ENCODE measurements at places on chromosomes 13 and 19.
A peak's percentile ranks its signal among the peaks of the same experiment; 100 is the strongest.

DNA sequence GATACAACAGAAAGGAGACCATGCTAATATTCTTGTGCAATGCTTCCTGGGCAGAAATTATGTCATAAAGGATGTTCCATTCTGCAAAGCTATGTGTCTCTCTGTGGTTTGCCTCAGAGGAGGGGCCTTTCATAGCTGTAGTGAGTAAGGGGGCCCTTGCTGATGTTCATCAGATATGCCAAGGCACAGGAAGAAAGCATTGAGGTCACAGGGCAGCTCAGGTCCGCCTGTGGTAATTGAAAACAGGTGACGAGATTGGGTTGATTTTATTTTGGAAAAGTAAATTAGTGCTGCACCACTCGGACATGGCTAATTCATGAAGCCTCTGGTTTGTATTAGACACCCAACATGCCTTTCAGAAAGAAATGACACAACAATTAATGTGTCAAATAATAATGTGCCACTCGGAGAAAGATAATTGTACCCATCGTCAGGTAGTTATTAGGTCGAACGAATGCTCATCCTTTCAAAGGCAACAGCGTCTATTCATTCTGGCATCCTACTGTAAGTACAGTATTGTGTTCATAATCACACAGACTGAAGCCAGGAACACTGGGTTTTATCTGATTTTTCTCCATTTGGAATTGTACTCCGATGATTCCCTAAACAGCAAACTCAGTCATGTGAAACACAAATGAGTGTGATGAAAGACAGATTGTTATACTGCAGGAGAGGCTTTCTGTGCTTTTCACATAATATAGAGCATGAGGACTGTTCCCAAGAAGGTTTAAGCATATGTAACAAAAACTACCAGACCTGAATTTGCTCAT, 421.6 kb upstream of the KLF12 start:
- DNase-seq, result peak; percentile 28

DNA sequence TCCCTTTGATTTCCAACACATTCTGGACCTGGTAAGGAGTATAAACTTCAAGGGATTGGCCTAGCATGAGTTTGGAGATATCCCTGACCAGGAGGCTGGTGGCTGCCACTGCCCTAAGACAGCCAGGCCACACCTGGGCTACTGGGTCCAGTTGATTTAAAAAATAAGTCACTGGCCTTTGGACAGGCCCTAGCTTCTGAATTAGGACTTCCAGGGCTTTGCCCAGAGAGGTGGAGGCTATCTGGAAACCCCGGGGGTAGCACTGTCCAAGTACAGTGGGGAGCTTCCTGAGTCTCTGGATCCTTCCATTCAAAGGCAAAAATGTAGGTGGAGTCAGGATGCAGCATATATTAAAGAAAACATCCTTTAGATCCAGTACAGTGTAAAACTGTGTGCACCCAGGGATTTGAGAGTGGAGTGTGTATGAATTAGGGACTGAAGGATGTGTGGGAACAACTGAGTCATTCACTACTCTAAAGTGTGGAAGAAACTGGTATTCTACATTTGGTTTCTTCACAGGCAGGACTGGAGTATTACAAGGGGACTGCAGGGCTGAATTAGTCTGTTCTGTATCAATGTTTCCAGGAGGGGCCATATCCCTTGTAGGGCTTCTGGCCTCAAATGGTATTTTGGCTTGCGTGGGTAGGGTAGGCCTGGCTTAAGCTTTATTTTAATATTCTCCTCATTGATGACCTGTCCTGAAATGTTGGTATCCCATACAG, 14.8 kb upstream of the FCGBP start:
- no peak for DNase-seq

DNA sequence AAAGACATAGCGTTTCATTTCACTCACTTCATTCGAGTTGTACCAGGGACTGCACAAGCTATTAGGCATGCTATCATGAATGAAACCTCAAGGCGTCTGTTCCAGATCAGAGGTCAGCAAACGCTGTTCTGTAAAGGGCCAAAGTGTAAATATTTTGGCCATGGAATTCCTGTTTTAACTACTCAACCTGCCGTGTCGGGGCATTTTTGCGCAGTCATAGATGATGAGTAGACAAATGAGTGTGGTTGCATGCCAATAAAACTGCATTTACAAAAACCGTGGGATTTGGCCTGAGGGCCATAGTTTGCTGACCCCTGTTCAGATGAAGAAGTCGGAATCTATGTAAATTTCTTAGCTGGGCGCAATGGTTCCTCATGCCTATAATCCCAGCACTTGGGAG, 6.5 kb downstream of the INSR start:
- no peak for DNase-seq

DNA sequence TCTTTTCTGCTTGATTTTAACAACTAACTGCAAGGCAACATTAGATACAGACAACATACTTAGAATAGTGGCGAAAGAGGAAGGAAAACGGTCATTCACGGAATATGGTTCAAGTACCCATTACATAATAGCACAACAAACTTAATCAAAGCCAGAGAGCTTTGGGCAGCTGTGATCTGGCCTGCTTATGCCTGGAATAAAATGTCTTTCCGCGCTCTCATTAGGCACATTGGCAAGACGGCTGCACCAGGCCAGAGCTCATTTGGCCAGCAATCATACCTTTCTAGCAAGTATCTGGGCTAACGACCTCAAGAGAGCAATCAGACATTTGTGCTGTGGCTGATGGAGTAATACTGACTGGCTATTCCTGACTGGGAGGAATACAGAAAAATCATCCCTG, 112.8 kb downstream of the NALCN start:
- DNase-seq, result no peak

DNA sequence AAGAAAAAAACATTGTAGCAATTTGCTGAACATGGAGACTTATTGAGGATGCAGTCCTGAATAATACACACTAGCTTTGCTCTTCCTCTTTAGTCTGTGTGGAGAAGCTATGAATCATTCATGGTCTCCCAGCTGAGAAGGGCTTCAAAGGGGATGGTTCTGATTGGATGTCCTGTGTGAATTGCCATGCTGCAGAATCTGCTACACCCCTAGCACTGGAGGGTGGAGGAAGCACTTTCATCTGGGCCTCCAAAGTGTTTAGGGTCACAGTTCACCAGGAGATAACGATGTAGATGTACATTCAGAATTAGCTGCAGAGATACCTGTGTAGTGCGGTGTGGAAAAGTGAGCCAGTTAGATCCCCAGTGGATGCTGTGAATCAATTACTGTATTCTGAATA, 321.1 kb upstream of the EDNRB start:
- DNase-seq, result no peak

- no peak for DNase-seq
Measured at GRCh38 chr13:112486386-112487126, 101.4 kb downstream of the TUBGCP3 start.

DNA sequence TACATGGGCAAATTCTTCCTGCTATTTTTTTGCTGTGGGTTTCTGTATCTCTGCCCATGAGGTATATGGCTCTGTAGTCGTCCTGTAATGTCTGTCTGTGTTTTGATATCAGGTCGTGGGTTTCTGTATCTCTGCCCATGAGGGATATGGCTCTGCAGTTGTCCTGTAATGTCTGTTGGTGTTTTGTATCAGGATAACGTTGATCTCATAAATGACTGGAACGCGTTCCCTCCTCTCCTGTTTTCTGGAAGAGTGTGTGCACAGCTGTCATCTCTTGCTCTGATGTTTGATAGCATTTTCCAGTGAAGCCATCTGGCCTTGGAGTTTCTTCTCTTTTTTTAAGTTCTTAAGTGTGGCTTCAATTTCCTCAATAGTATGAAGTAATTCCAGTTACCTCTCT, 57.2 kb downstream of the SOX1 start:
- DNase-seq, result no peak

- DNase-seq, result no peak
Measured at GRCh38 chr19:31761281-31761913, 412.2 kb upstream of the TSHZ3 start.

GRCh38 chr13:85283408-85283807, 515.8 kb downstream of the SLITRK6 start:
- no peak for DNase-seq
